ENCODE measurements at places on chromosomes 2 and 18.

GRCh38 chr18:68445668-68446426, 269.1 kb downstream of the TMX3 start:
- DNase-seq: no peak

DNA sequence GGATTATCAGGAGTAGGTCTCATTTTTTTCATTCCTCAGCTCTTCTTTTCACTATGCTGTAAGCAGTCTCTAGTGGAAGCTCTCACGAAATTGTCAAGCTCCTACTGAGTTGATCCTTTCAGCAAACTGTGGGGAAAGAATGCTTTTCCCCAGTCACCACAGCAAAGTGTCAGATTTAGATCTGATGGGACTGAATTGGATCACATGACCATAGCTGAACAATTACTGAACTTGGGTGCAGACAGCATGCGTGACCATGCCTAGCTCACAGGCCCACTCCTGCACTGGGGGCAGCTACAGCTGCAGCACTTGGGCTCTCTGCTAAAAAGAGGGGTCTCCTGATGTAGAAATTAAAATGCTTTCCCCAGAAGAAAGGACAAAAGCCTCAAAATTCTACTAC, 3.1 kb downstream of the ARHGAP15 start:
- no peak for DNase-seq

GRCh38 chr2:234404957-234405356, 91.9 kb downstream of the ARL4C start:
- no peak for DNase-seq

- no peak for DNase-seq
Observed at GRCh38 chr2:205218056-205218455, 464.2 kb upstream of the NRP2 start.

DNA sequence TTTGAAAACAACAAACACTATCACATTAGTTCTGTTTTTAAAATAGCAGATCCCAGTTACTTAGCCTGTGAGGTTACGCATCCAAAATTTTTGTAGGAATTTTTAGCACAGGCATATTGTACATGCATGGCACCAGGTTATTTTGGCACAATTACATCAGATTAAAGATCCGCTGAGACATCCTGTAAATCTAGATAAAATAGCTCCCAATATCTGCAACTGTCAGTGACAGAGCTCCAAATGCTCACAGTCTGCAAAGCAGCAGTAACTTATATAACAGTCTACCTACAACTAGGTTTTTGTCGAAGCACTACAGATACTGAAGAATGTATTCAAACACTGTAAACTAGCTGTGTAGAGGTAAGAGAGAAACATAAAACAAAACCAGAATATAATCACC, 200.7 kb upstream of the KCNH7 start:
- no peak for DNase-seq

DNA sequence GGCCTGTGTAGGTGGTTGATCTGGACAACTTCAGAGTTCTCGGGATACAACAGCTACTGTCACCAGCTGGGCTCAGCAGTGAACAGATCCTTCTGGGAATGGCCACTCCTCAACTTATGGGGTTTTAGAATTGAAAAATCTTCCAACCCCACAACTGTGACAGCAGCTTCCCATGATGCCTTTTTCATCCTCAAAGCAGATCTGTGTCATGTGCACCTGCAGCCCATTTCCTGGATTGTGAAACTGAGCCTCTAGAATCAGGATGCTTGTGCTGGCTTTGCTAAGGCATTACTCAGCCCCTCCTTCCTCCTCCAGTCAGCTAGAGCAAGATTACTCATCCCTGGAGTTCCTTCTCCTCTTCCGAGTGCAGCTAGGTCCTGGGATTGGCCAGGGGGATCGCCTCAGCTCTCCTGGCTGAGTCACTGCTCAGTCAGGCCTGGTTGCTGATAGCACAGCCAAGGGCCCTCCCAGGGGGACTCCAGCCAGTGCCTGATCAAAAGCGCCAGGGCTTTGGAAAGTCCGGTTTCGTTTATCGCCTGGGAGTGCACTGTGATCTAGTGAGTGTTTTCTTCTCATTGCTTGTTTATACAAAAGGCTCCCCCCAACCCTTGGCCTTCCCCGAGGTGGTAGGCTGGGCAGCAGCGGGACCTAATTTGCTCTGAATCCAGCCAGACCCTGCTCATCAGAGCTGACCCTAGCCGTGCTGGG, 2.4 kb upstream of the LPIN1 start:
- peak; percentile 97 for DNase-seq

DNA sequence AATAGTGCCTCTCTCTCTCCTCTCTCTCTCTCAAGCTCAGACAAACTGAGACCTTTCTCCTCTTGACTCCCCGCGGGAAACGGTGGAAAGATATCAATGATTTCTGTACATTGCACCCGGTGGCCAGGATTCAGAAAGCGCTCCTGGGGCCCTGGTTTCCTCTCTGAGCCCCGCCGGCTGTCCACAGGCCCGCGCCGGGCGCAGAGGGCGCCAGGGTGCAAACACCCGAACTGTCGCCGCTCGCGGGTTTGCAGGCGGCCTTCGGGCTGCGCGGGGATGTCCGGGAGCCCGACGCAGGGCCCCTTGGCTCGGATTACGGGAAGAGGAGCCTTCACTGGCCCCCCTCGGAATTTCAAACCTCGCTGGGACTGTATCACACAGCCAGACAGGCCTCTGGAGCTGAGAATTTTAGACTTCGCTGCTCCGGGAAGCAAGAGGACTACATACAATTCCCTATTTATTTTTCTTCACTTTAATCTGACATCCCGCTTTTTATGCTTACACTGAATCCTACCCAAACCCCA, 5.2 kb upstream of the EN1 start:
- DNase-seq: no peak

Data from BJ (cell line).